IPS-NIHi11 (cell line): ENCODE measurements at places on chromosomes 2 and 18.

GRCh38 chr2:221618007-221618406 is 45.9 kb upstream of the EPHA4 start:
- DNase-seq: no peak

GRCh38 chr2:197212344-197213262 is 98.0 kb downstream of the ANKRD44 start:
- DNase-seq: no peak

DNA sequence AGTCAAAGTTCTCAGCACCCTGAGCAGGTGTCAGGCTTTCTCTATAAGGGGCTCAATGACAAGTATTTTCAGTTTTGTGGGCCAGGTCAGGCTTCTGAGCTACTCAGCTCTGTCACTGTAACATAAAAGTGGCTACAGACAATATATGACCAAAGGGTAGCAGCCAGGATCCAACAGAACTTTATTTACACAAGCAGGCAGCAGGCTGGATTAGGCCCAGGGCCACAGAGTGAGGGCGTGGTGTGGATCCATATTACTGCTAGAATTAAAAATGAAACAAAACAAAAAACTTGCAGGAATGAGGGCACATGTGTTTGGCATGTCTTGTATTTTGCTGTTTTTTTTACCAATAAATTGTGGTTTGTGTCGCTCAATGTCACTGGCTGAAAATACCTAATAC is 143.7 kb downstream of the EIPR1 start:
- DNase-seq: no peak

DNA sequence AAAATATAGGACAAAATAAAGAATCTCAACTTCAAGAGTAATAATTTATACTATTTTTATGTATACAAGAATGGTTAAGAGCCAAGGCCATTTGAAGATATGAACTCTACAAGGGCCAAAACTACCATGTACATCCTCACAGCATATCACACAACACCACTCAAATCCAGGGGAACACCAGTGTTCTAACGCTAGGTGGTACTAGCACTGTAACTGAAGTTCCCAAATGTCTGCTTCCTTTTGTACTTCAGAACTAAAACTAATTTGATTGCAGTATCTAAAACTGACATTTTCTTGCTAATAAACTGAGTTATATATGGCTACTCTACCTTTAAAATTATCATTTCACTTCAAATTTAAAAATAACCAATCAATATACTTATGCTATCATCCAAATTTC is 47.0 kb downstream of the REV1 start:
- DNase-seq: no peak

DNA sequence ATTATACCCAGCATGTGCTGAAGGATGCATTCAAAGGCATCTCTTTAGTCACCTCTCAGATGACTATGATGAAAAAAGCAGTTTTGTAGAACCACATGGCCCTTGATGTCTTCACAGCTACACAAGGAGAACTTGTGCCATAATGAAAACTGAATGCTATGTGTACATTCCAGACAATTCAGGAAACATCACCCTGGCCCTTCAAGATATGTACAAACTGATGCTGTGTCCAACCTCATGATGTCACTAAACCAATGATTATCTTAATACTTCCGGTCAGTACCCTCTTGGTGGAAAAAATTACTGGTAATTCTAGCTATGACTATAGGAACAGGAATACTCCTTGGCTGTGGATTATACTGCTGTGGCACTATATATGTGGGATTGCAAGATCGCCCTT is 20.0 kb downstream of the DUSP11 start:
- no peak for DNase-seq

GRCh38 chr2:241914542-241914941 is 45.0 kb downstream of the RTP5 start:
- DNase-seq: no peak

GRCh38 chr2:198478361-198478760 is 674.0 kb downstream of the PLCL1 start:
- no peak for DNase-seq

GRCh38 chr2:107621186-107622165 is 205.2 kb upstream of the RGPD4 start:
- DNase-seq: no peak

DNA sequence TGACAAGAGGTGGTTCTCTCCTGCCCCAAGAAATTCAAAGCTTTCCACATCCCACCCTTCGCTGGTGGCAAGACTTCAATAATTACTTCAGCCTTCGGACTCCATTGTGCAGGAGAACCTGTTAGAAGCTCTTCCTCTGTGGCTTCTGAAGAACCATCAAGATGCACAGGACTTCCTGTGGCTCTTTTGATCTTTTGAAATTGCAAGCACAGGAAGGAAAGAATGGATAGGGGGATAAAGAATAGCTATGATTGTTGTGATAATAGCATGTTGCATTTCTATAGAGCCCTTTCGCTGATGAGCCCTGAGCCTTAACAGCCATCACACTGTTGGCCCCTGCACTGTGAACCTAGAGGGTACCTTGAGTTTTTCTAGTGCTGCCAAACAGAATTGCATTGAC is 7.4 kb downstream of the EPAS1 start:
- no peak for DNase-seq

DNA sequence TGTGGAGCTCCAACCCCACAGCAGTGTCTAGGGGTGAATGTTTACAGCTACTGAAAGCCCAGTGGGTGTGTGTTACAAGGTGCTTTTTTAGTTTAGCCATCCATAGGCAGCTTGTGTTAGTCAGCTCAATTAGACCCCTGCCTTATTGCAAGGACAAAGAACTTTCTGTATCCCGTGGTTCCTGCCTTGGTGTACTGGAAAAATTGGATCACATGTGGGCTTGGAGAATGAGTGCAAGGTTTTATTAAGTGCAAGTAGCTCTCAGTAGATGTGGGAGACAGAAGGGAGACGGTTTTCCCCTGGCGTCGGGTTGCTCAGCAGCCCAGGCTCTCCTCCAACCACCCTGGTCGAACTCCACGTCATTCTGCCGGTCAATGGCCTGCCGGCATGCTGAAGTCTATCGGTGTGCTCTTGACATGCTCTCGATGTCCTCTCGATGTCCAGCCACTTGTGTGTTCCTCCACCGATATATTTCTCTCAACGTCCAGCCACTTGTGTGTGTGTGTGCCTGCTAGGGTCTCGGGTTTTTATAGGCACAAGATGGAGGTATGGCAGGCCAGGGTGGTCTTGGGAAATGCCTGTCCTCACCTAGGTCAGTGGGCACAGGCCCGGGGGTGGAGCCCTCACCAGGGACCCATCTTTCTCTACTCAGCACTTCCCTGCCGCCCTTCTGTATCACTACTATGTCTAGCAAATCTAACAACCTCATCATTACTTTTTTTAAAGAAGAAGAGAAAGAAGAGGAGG is 13.8 kb downstream of the FANCL start:
- DNase-seq: no peak

DNA sequence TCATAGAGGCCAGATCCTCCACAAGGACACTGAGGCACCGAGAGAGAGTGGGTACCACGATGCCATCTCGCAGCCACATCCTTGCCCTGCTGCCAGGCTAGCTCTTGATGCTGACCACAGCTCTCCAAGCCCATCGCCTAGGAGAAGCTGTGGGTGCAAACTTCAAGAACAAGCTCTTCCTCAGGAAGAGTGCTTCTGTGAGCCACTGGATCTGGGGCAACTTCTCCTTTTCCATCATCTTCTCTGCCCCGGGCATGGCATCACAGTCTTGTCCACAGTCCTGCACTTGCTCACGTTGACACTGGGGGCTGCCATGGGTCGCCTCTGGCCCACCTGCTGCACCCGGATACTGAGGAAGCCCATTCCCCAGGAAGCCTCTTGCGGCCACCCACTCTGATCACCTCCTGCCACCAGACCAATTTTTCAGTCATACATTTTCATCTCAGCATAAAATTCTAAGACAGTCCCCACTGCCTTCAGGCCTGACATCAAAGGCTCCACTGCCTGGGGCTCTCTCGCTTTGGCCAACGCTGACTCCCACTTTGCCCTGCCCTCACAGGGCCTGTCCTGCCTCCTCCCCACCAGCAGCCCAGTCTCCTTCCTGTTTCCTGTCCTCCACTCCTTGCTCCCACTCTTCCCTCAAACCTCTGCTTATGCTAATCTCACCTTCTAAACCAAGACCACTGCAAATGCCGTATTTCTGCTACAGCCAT is 243.9 kb downstream of the AFF3 start:
- DNase-seq: no peak

DNA sequence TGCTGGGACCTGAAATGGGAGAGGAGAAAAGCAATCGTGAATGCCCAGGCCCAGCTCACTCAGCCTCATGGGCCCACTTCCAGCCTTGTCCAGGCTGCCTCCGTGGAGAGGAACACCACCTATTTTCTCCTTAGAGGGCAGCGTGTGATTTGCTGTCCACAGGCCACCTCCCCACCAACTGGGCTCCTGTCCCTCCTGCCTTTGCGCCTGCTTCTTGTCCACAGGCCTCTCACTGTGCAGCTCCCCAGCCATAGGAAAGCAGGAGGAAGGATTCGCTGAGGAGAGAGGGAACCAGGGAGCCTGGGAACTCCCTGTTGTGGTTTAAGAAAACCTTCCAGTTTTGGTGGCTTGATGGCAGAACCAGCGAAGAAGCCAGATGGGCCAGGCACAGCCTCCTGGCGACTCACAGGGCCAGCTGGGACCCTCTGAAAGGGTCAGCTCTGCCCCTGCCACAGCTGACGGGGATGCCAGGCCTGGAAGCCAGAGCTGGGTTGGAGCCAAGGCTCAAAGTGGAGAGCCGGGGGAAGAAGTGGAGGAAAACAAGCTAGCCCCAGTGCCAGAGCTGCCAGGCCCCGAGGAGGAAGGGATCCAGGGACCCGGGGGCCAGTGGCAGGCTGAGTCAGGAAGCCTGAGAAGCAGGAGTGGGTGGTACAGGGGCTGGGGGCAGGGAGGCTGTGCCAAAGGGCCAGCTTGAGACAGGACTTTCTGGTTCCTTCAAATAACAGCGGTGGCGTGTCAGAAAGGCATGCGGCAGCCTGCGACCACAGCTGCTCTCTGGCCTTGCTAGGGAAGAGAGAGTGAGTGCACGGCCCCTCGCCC is 9.9 kb downstream of the TMBIM1 start:
- DNase-seq: no peak

- DNase-seq: no peak
Observed at GRCh38 chr2:668000-668398, 9.2 kb downstream of the TMEM18 start.

DNA sequence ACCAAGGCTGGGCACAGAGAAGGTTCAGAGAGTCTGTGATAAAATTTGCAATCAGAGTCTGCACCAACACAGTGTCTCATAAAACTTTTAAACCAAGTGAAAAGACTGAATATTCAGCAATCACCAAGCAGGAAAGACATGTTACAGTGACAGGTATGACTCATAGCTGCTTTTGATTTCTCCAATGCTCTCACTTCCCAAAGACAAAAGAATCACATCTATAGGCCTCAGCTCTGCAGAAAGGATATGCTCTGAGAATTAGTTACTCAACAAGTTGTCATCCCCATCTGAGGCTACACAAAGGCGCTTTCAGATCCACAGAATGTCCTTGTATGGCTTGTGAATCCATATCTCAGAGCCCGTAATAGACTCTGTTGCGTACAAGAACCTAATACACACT is 92.5 kb downstream of the KCNF1 start:
- no peak for DNase-seq

DNA sequence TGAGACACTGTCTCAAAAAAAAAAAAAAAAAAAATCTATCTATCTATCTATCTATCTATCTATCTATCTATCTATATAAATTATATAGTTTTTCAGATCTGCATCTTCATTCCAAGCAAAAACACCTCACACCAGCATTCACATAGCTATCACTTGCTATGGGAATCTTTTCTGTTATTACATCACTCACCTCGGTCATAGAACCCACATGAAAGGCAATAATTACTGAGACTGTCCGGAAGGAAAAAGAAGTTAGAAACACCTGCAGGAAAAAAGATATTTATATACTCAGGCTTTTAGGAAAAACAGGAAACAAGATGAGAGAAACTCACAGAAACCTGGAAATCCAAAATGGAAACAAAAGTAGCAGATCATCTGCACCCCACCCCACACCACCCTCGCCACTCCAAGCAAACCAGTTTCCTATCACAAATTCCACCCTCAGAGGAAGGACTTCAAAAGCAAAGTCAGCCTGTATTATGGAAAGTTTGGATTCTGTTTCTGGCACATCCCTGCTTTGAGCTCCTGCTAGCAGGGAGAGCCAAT is 21.9 kb upstream of the CCDC141 start:
- no peak for DNase-seq

DNA sequence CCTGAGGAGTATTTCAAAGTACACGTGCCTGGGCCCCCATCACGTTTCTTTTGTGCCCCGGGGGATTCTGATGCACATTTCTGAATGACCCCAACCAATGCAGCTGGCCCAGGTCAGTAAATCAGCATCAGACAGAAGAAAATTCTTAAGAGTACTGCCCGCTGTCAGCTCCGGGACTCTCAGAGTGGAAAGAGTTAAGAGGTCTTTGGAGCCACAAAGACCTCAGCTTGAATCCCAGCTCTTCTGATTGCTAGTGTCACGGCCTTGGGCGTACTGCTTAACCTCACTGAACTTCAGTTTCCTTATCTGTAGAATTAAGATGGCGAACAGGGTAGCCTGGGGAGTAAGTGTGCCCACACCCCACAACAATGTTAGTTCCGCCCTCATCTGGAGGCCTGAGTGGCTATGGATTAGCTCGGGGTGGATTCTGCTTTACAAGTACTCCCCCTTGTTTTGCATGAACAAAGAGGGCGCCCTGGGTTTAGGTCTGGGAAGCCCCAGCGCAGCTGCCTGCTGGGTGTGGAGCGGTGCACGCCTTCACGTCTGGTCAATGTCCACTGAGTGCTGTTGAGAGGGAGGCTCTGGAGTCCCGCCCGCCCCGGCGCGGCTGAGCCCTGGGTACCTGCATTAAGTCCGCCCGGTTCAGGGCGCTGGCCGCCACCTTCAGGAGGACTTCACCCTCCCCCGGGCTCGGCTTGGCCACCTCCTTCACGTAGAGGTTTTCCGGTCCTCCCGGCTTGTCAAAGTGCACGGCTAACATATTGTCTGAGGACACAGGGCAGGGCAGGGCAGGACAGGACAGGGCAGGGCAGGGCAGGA is 858 bp downstream of the TP53I3 start:
- peak; percentile 72 for DNase-seq

- DNase-seq: no peak
Observed at GRCh38 chr18:76464281-76465259, 30.5 kb downstream of the ZNF516 start.

- DNase-seq: no peak
Observed at GRCh38 chr2:121363632-121364420, 78.8 kb upstream of the TFCP2L1 start.

DNA sequence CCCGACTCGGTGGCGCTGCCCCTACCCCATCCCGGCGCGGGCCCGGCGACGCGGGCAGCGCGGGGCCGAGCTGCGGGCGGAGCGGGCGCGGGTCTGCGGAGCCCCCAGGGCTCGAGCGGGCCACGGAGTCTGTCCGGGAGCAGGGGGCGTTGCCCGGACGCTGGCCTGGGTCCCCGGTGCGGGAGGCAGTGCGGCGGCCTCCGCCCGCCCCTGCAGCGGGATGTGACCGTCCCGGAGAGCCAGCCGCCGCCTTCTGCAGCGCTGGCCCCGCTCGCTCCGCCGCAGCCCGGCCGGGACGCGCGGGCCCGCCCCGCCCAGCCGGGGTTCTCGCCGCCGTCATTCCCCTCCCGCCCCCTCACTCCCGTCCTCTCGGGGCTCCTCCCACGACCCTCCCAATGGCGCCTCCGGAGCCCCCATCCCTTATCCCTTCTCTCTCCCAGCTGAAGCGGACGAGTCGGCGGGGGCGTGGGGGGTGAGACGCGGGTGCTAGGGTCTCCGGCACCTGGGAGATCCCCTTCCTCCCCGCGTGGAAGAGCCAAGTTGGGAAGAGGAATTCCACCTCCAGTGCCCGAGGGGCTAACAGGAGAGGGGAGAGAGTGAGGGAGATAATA is at the start of gene FNDC4:
Gene FNDC4, minus strand, starts transcription at position 257 of the 611 bp plus-strand sequence. CDS start 521 bp downstream, outside the sequence.
- DNase-seq: peak; percentile 77

GRCh38 chr18:657311-658000 is at the start of gene TYMS:
TSS of gene TYMS (plus strand) at chr18:657653. CDS start at chr18:657743, 90 bp downstream.
- DNase-seq: peak; percentile 86

GRCh38 chr2:118634876-118635275 is 212.6 kb downstream of the EN1 start:
- DNase-seq: no peak
